A549 (cell line): ENCODE measurements at places on chromosomes 16 and 17.
A peak's percentile ranks its signal among the peaks of the same experiment; 100 is the strongest.

GRCh38 chr17:3750926-3751325 lies 27.2 kb downstream of the HASPIN start:
- no peak for DNase-seq

GRCh38 chr16:29665294-29666077 lies 2.4 kb downstream of the SPN start:
- DNase-seq: no peak

GRCh38 chr17:66636111-66636510 lies 198.8 kb upstream of the CACNG5 start:
- DNase-seq: no peak

DNA sequence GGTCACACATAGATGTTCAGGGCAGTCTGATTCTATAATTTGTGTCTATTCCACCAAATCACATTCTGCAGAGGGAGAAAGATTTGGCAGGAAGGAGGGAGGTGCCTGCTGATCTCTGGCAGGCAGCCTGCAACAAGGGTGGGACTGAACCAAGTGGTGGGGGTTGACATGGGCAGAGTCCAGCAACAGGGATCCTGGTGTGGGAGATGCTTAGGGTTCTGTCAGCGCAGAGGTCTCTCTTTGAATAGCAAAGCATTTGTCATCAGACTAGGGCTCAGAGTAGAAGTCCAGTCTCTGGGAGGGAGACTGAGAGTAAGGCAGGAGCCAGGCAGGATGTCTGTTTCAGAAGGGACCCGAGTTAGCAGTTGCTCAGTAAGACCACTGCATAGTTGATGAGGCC lies 94.6 kb downstream of the UTP18 start:
- DNase-seq: no peak

GRCh38 chr16:57372372-57373116 lies at the start of gene CX3CL1:
Gene CX3CL1 (plus strand): TSS chr16:57372490. CDS start chr16:57372569, 79 bp downstream.
- no peak for DNase-seq

- DNase-seq: no peak
These were observed 67.0 kb downstream of the PITPNC1 start for GRCh38 chr17:67443931-67444595.

- DNase-seq: no peak
These were observed 193.5 kb downstream of the WWOX start for GRCh38 chr16:78292844-78293380.

DNA sequence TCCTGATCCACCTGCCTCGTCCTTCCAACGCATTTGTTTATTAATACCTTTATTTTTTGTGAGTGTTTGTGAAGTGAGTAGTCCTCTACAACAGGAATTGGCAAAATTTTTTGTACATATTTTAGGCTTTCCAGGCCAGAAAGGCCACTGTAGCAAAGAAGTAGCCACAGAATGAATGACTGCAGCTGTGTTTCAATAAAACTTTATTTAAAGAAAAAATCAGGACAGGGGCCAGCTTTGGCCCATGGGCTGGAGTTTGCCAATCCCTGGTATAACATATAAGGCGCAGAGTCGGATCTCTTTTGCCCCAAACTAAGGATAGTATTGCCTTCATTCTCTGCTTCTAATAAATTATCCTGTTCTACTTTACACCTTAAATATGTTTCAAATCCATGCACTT lies 198.0 kb upstream of the COX10 start:
- DNase-seq: no peak

GRCh38 chr17:42178817-42179216 lies 2.1 kb downstream of the KCNH4 start:
- DNase-seq: no peak

- no peak for DNase-seq
These were observed 1.5 kb downstream of the DLX3 start for GRCh38 chr17:49993423-49994060.

GRCh38 chr16:27428026-27428785 lies 26.2 kb downstream of the IL21R start:
- no peak for DNase-seq

- DNase-seq: no peak
These were observed 10.2 kb downstream of the CFAP20 start for GRCh38 chr16:58118801-58119508.

DNA sequence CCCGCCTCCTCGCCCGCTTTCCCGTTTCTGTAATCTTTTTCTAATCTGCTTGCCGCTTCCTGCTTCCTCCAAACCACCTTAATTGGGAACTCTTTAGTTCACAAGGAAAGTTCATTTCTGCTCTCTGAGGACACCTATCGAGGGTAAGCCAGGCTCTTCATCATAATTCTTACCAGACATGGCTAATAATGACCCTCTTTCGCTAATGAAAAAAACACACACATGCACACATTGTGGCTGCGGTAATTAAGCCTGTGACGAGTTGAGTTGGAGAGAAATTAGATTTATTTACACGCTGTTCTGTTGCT lies 100.6 kb downstream of the ZNF423 start:
- DNase-seq: peak; percentile 35

- no peak for DNase-seq
These were observed 757.2 kb upstream of the SOX9 start for GRCh38 chr17:71363661-71364060.

DNA sequence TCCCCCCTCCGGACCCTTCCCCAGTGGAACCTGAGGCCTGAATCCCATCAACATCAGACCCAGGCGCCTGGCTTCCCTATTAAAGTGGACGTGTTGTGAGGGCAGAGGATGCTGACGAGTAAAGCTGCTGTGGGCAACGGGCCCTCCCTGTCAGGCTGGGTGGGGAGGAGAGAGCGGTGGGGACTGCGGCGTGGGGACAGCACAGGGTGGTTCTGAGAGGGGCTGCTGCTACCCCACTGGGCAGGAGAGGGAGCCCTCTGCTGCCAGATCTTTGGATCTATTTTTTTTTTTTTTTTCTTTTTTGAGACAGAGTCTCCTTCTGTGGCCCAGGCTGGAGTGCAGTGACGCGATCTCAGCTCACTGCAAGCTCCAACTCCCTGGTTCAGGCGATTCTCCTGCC lies 5.9 kb downstream of the CA5A start:
- DNase-seq: no peak

- no peak for DNase-seq
These were observed 41.7 kb downstream of the LYRM1 start for GRCh38 chr16:20942256-20942655.

GRCh38 chr17:81422776-81423697 lies 27.8 kb downstream of the BAHCC1 start:
- DNase-seq: peak; percentile 90

DNA sequence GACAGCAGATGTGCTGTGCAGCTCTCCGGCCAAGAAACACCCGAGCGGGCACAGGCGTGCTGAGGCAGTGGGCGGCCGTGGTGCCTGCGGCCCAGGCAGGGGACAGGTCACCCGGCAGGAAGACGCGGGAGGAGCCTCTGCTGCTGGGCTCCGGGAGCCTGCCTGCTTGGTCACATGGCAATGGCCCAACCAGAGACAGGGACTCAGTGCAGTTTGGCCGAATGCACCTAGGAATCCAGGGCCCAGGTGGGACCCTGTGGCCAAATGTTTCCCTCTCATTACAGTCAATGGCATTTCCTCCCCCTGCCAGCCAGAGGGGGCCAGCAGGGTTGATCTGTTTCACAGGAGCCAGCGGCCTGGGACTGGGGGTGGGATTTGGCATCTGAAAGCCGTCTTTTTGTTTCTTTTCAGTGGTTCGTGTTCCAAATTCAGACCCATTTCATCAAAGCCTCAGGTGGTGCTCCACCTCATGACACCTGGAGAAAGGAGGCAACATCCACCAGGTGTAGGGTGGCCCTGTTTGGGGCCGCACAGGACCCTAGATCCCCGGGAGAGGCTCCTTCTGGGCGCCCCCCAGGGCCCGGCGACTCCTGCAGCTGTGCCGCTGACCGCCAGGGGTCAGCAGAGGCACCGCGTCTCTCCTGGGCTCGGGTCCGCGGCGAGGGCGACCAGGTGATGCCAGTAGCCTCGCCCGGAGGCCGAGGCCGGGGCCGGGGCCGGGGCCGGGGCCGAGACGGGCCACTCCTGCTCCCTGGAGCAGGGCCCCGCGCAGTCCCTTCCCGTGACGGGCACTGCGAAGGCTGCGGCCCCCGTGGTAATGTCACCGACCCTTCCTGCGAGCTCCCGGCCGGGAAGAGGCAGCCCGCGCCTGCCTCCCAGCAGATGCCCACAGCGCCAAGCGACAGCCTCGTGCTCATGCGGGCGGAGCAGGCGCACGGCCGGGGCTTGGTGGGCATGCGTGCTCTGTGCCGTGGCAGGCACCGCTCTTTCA lies 118.5 kb downstream of the C16orf78 start:
- peak; percentile 68 for DNase-seq

DNA sequence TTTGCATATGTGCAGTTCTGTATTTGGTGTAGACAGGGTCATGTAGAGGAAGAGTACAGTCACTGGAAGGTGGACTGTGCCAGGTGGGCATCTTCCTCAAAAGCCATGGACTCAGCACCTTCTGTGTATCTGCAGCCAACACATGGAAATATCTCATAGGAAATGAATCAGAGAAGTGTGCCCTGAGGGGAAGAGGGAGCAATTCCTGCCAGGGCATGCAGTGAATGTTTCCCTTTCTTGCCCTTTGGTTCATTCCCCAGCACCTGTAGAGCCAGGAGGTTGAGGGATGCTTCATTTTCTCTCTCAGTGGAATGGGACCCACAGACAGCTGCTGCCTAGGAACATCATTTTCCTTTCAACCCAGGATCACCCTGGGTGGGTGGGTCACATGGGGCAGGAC lies 146.1 kb upstream of the HSBP1 start:
- DNase-seq: no peak

DNA sequence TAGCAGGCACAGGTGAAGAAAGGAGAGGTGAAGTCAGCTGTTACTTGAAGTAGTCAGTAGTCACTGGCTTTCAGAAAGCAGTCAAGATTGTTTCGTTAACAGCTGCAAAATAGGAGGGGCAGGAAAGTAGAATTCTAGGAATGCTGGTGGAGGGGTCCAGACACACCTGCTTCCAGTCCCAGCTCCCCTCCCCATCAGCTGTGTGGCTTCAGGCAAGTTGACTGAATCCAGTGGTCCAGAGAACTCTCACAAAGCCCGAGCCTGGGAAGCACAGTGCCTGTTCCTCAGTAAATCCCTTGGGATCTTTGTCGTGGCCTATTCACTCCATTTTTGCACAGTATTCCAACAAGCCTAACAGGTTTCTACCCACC lies 4.6 kb upstream of the SOCS1 start:
- DNase-seq: no peak

GRCh38 chr16:68242926-68243858 lies 2.0 kb upstream of the PLA2G15 start:
- DNase-seq: no peak

- no peak for DNase-seq
These were observed 64.7 kb downstream of the MRC2 start for GRCh38 chr17:62692159-62692651.

DNA sequence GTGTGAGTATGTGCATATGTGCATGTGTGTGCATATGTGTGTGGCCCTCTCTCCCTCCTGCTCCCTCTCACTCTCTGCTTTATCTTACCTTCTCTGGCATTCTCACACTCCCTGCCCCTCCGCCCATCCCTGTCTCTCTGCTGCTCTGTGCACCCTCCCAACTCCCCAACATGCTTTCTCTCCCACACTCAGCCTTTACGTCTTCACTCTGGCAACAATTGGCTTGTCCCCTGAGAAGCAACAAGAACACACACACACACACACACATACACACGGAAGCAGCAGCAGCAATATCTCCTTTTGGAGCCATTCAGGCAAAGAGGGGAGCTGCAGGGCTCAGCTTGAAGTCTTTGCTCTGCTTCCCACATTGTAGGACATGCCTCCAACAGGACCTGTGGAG lies 27.8 kb downstream of the PITPNM3 start:
- DNase-seq: no peak
